Cerebellar nuclear complex (tissue), 1 donor: ENCODE measurements at places on chromosomes 12 and 14.

- DNase-seq: no peak
Observed at GRCh38 chr12:82089369-82090121, 268.6 kb downstream of the CCDC59 start.

DNA sequence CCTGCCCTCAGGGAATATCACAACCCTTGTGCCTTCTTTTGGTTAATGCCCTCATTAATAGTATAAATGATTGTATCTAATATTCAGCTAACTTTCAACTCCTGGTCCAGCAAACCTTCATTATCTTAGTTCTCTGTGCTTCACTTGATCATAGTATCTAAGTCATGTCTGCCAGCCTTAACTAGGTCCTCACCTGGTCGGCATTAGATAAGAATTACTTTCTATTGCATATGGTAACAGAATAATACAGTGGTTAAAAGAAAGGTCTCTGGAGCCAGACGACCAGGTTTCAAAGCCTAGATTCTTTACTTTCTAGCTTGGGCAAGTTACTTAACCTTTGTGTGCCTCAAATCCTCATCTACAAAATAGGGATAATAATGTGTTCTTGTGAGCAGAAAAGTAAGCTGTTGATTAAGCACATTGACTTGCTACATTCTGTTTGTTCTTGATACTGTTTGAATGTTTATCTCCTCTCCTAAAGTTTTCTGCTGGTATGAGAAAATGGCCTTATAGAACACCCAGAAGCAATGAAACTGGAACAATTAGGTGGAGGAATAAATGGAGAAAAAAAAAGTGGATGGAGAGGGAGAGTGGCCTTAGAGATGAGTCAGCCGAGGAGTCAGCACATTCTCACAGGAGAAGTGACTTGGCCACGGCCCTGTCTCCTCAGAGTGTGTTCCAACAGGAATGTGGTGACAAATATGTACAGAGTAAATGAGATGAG, 176.1 kb downstream of the SLC25A21 start:
- DNase-seq: no peak

GRCh38 chr12:91380631-91381030, 198.0 kb upstream of the DCN start:
- DNase-seq: no peak

DNA sequence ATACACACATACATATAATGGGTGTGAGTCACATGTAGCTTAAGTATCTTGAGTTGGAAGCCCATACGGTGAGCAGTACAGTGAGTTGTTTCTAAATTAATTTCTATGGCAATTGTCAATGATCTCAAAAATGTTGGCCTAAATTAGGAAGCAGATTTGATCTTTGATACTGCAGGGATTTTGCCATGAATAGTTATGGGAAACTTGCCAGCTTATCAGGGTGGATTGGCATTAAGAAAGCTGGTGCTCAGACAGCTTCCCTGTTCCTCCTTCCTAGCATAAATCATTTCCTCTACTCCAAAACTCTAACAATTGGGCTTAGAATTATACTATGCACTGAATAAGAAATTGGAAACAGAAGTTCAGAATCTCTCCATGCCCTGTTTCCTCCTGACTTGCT, 150.9 kb upstream of the FRMD6 start:
- DNase-seq: no peak

DNA sequence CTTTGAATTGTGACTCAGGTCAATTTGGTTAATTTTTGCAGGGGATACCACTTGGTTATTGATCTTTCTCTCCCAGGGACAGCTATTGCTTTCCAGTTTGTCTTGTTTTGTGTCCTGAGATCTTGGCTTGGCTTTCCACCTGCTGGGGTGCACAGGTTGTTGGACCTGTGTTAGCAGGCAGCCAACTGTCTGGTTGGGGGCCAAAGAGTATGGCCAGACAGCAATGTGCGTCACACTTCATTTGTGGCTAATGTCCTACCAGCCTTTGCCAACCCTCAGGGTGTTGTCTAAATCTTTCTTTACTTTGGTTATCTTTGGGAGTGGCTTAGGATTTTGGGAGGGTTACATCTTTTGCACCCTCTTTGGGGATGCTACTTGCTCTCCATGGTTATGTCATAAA, 494.9 kb upstream of the ATP2B1 start:
- peak; percentile 17 for DNase-seq

DNA sequence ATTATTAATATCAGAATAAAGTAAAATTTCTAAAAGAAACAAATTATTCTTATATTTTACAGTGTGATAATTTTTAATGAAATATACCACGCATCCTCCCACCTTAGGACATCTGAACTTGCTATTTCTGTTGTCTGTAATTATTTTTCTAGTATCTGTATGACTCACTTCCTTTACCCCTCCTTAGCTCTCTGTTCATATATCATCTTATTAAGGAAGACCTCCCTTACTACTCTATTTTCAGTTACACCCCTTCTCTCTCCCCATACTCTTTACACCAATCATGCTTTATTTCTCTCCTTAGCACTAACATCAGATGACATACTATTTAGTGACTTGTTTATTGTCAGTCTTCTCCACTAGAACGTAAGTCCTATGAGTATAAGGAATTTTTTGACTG, 34.2 kb upstream of the C12orf50 start:
- no peak for DNase-seq

DNA sequence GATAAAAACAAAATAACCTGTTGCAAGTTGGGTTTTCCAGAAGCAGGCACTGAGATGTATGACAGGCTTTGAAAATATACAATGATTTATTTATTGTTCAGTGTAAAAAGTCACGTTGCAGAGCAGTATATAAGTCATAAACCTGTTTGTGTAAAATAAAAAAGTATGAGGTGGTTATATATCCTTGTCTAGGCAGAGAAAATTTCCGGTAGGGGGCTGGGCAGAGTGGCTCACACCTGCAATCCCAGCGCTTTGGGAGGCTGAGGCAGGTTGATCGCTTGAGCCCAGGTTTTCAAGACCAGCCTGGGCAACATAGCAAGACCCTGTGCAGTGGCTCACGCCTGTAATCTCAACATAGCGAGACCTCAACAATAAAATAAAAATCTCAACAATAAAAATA, 16.2 kb upstream of the PPP1CC start:
- no peak for DNase-seq

DNA sequence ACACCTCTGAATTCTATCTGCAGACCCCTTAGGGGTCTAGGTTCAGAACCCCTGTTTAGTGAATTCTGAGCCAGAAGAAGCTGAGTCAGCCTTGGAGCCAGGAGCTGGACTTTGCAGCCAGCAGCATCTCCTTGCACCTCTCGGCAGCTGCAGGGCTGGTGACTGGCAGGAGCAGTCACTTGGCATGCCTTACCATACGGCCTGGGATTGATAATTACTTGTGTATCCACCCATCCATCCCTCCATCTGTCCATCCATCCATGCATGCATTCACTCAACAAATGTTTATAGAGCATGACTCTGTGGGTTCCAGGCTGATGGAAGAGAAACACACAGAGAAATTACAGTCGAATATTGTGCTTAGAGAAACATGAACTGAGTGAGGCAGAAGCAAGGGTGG, 67.5 kb upstream of the PRIMA1 start:
- DNase-seq: no peak

DNA sequence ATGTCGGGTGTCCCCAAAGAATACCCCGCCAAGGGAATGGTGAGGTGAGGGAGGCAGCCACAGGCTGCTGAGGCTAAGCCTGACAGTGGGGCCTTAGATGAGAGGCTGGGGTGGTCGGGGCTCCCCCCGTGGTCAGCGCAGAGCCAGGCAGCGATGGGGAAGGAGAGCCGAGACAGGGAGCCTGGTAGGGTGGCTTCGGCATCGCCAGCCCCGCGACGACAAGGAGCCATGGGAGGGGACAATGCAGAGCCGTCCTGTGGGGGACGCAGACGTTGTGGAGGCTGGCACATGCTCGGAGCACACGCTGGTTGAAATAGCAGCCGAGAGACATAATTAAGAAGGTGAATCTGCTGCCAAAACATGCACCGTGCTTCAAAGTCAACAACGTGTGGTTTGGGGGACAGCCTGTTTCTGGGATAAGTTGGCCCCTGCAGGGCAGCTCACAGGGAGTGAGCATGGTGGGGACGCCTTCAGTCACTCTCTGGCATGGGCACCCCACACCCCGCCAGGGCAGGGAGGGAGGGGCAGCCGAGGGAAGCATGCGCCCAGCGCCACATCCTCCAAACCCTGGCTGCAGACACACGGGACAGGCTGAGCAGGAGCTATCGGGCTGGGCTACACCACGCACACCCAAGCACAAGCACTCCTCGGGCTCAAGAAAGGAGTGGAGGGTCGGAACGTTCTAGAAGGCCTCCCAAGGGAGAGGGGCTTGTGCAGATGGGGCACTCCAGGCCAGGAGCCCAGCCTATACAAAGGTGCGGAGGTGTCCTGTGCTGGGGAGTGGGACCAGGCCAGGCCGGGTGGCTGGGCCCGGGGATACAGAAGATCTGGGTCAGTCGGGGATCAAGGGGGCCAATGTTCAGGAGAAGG, 66.6 kb upstream of the C14orf180 start:
- no peak for DNase-seq

DNA sequence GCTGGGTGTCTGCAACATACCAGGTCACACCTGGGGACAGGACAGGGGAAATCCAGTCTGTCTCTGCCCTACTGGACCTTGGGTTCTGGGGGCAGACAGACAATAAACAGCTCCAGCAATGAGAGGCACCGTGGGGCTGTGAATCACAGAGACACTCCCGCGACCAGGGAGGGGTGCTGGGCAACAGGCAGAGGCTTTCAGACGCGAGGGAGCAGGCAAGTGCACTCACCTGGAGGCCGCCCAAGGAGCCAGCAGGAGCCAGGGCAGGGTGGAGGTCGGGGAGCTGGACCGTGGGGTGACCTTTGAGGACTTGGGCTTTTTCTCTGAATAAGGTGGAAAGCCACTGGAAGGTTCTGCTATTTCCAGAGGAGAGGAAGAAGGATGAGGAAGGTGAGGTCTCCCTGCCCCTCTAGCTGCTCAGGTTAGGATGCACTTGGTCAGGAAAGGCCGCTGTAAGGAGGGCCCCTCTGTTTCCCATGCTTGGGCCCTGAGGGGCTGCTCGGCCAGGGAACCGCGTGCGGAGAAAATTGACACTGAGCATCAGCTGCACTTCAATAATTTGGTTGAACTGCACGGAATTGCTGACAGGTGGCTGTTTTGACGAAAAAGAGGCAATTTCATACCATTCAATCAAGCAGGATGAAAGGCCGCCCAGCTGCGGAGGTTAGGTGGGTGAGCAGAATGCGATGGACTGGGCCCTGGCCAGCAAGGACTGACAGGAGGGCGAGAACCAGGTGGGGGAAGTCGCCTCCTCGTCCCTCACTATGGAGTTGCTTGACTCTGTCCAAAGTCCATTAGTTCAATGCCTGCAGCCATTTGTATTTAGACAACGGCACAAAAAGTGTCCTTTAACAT, 42.2 kb downstream of the JAG2 start:
- no peak for DNase-seq

DNA sequence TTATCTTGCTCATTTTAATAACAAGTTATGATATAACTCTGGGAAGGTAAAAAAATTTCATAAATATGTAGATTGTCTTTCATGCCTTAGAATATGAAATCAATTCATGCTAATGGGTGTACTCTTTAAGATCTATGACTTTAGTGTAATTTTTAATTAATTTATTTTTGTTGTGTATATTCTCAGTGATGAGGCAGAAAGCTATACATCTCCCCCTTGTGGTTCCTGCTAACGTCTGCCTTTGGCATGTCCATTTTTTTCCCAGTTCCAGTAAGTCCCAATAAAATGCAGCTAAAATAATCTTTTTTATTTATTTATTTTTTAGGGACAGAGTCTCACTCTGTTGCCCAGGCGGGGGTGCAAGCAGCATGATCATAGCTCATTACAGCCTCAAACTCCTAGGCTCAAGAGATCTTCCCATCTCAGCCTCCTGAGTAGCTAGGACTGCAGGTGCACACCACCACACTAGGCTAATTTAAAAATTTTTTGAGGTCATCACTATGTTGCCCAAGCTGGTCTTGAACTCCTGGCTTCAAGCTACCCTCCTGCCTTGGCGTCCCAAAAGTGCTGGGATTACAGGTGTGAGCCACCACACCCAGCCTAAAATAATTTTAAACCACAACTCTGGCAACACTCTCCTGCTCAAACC, 3.3 kb upstream of the CHURC1 start:
- DNase-seq: no peak

- DNase-seq: no peak
Observed at GRCh38 chr12:7269273-7269672, 34.6 kb upstream of the ACSM4 start.

- DNase-seq: no peak
Observed at GRCh38 chr12:14545144-14546124, 22.2 kb downstream of the PLBD1 start.

GRCh38 chr14:87863047-87863446, 129.9 kb downstream of the GALC start:
- DNase-seq: no peak

GRCh38 chr12:94952325-94952724, 51.2 kb downstream of the NDUFA12 start:
- no peak for DNase-seq

- no peak for DNase-seq
Observed at GRCh38 chr12:72485017-72485701, 213.0 kb downstream of the TRHDE start.

DNA sequence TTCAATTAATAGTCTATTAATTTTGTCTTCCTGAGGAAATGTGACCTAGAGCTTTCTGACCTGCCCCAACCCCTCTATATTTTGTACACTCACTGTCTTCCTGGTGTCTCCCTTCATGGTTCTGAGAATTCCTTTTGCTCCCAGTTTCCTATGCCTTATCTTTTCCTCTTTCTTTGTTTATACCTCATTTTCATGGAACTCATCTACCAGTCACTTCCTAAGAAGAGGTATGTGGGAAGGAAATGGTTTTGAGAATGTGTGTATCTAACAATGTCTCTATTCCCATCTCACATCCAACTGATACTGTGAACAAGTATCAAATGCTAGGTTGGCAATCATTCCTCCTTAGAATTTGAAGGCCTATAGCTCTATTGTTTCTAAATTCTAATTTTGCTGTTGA, 245.1 kb upstream of the EGLN3 start:
- DNase-seq: no peak
